Activated CD4-positive, alpha-beta T cell treated with anti-CD3 and anti-CD28 coated beads for 1 hour (primary cell): ENCODE measurements at places on chromosomes 2 and 18.

DNA sequence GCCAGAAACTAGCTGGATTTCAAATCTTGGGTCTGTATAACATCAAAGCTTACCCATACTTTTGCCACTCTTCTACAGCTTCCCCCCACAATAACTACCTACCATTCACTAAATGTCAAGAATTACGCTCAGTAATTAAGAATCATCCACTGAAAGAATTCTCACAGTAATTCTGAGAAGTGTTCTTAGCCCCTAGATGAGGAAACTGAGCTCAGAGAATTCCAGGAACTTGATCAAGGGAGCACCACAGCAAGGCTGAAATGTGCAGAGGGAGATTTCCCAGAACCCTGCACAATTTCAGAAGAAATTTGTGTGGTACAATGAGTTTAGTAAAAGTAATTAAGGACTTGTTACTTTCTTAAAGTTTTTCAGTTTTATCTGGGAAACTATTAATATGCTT is 194.5 kb upstream of the STK17B start:
- DNase-seq = no peak

DNA sequence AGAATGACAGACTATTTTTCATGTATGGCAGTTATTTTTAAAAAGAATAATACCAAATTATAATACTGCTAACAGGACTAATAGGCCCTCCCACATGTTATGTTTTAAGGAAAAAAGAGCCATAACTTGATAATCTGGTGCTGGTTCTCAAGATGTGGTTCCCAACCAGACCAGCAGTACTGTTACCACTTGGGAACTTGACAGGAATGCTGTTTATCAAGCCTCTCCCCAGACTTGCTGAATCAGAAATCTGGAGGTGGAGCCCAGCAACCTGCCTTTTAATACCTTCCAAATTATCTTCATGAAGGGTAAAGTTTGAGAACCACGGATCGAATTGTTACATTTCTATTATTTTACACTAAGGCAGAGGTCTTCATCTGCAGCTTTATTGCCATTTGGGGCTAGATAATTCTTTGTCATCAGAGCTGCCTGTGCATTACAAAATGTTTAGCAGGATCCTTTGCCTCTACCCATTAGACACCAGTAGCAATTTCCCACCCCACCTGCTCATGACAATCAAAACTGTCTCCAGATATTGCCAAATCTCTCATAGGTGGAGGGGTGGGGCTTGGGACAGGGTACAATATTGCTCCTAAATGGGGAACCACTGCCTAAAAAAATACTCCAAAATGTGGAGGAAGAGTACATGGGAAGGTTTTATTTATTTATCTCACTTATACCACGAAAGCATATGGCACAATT is 629.6 kb downstream of the ARHGAP15 start:
- DNase-seq = no peak

DNA sequence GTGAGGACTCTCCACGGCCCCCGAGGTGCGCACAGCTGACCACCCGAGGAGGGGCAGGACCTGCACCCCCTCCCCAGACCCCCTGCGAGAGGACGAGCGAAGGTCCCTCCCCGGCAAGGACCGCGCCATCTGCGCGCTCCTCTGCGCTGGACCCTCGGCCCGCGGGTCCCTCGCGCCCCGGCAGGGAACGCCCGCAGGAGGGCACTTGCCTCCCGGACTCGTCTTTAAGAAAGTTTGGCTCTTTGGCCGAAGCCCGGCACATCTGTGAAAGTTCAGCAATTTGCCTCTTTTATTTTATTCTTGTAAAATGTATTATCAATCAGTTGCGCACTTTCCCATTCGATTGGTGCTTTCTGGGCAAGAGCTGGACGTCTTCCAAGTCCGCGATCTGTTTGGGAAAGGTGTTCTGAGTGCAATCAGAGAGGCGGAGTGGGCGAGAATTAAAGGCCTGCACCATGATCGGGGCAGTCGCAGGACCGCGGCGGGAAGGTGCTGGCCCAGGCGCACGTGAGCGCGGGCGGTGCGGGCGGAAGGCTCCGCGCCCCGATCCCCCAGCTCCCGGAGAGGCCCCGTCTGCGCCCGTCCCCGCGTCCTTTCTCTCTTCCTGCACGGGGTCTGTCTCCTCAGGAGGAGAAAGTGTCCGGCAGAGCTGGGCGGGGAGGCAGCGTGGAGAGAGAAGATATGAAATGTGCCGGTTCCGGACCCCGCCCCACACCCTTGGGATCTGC is 1.6 kb upstream of the ALKAL2 start:
- no peak for DNase-seq

DNA sequence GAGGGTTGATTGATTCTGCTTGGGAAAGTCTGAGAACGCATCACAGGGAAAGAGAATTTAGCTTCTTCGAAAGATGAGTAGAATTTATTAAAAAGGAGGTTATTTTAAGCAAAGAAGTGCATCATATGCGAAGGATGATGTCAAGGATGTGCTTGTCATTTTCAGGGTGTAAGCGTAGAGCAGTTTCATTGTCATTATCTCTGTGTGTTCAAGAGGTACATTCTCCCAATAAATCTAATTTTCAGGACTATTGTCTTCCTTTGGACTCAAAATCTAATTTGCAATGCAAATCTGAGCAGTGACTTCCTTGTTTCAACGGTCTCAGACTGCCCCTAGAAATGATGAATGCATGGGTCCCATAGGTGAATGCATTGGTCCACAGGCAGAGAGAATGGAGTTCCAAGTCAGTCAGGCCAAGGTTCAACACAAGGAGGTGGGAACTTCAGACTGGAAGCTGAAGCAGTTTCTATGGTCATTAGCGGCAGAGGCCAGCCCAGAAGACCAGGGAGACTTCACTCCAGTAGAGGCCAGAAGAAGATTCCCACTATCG is 99.8 kb downstream of the CDC42EP3 start:
- DNase-seq = no peak

- DNase-seq = no peak
These were observed 11.6 kb downstream of the CDKL4 start for GRCh38 chr2:39232141-39232540.

DNA sequence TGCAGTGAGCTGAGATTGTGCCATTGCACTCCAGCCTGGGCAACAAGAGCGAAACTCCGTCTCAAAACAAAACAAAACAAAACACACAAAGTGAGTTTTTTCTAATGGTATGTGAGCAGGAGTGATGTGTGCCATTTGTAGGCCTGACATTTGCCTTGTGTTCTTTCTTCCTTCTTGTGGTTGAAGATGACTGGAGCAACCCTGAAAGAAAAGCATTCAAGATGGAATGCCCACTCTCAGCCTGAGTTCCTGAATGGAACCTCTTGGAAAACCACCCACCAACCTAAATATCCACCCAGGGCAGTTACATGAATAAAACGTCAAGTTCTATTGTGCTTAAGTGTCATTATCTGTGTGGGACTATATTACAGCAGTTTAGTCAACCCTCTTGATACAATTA is 26.5 kb downstream of the PGAP1 start:
- no peak for DNase-seq
